ENCODE measurements at places on chromosomes 3 and 15. TPM values are rescaled to one million over a fixed set of nuclear protein-coding genes. Genes with fewer than 3 reads are reported as not detected.

The EXD1 gene
- total RNA-seq = not detected

- DNase-seq = no peak
Observed at GRCh38 chr3:58028902-58029301, 20.7 kb downstream of the FLNB start.

- DNase-seq = no peak
Observed at GRCh38 chr3:89474333-89475130, 367.1 kb downstream of the EPHA3 start.

GRCh38 chr15:36126194-36126593 lies 453.2 kb upstream of the CDIN1 start:
- DNase-seq = no peak

GRCh38 chr3:189967254-189967865 lies 153.3 kb downstream of the P3H2 start:
- DNase-seq = no peak

GRCh38 chr3:130093741-130094391 lies 12.2 kb downstream of the ALG1L2 start:
- no peak for DNase-seq

The GPR149 gene
- not detected for total RNA-seq

DNA sequence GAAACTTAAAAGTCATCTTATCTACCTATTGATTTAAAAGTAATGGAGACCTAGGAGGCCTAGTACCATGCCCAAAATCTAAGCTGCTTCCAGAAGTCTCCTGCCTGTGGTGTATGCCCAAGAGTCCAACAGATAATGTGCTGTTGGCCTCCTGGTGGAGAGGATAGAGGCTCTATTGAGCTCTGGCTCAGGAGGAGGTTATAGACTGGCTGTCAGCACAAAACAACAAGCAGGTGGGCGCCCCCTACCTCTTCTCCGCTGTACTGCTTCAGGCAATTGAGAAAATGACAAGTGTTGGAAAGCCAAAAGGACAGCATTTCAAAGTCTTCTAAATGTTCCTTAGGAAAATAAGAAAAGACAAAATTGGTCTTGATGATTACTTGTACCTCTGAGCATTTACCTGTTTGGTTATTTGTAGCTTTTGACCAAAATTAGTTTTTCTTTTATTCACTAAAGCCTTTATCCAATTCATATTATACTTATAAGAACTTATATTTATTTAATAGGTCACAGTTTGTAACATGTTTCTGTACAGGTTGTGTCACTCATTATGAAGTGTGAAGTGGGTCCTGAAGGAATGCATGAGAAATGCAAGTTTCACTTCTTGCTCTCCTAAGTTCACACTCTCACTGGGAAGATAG lies 17.2 kb upstream of the GNB5 start:
- DNase-seq = no peak

- DNase-seq = no peak
Observed at GRCh38 chr15:22915866-22916515, 64.2 kb downstream of the CYFIP1 start.

DNA sequence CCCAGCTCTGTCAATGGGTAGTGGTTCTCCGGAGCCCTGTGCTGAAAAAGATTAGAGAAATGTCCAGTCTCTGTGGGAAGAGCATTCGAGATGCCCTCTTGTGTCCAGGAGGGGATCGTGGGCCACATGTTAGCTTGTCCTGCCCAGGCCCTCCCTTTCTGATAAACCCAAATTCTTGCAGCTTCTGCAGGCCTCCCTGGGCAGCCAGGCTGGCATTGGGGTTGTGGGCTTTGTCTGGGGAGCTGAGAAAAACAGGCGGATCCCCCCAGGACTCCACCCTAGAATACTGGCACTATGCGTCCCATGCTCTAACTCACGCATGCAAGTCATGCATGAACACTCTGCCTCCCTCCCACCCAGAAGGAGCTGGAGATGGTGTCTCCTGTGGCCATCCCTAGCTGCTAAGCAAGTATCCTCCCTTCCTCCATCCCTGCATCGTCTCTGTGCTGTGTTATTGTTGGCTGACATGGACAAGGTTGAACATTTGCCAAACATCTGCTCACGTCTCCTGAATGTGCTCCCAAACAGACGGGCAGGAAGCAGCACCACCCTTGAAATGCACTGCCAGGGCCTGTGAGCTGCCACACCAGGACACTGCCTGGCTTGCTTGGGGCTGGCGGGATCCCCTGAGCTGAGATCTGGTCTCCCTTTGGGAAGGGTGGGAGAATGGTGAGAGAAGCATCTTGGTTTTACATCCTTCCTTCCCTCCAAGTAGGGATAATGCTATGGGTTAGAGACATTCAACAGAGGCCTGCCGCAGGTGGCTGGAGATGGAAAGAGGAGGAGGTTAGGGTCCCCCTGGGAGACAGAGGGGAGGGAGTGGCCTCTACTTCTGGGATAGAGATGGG lies 26.5 kb downstream of the CFAP161 start:
- peak; percentile 84 for DNase-seq

The RTP3 gene
- total RNA-seq = not detected

DNA sequence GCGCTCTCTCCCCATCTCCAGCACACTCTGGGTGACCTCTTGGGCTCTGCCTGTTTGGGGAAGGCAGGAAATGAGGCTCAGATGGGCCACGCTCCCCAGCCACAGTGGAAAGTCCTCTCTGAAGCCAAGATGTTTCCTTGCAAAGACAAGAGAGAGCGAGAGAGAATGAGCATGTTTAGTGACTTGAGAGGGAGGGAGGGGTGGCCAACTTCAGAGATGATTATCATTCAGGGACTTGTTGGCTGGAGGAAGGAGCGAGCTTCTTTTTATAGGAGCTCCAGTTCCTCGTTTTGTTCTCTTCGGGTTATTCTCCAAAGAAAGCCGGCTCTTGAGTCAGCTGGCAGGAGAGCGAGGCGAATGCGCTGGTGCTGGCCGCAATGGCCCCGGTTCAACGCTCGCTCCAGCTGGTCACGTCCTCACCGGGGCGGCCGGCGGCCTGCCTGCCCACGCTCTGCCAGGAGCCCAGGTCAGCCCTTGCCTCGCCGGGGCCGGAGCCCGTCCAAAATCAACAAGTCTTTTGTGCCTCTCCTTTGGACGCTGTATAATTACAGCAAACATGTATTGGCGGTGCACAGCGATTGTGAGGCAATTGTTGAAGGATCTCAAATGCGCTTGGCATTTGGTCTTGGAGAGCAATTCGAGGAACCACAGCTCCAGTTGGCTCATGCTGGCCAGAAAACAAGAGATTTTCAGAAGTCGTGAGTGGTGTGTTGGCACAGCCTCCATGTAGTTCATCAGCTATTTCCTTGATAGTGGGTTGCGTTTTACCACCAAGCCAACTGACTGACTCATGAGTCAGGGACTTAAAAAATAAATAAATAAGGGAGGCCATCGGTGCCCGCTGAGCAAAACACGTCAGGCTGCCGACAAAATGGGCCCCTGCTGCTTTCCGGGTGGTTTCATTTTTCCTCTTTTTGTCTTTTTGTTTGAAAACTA lies 288.6 kb downstream of the UACA start:
- DNase-seq = peak; percentile 80

The UQCC5 gene
- 71.1 TPM for total RNA-seq

GRCh38 chr3:69865925-69866679 lies 126.8 kb downstream of the MITF start:
- DNase-seq = no peak

Measured in Right ventricle myocardium inferior (tissue), 1 donor.